Nephron progenitor cell (in vitro differentiated cells): ENCODE measurements at places on chromosomes 3 and 15.

GRCh38 chr3:136151219-136151618, 44.9 kb downstream of the MSL2 start:
- H3K4me3 ChIP-seq = no peak overlapping the region
- peaks cover 5% of the 10 kb centered on the region for H3K4me1 ChIP-seq
- DNase-seq = no peak
- peak overlapping the region; percentile 66 for H3K27ac ChIP-seq

DNA sequence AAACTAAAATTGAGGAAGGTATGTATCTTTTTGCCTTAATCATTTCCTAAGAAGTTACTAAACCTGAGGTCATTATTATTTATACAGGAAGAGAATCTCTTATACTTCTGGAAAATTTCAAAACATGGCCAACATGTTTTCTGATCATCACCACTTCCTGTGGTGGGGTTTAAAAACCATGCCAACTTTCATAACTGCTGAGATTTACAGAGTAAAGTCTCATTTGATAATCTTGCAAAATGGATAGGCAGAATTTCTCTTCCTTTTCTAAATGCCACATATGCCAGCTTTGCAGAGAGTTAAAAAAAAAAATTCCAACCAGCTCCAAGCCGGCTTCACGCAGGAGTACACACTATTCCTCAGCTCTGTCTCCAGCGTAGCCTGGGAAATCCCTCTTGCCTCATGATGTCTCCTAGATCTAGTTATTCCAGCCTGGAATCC, 124.3 kb upstream of the SPRED1 start:
- H3K27me3 ChIP-seq = no peaks in the 10 kb centered on the region
- no peak overlapping the region for H3K4me3 ChIP-seq
- DNase-seq = no peak

- H3K36me3 ChIP-seq = no peaks in the 10 kb centered on the region
- DNase-seq = no peak
- no peaks in the 10 kb centered on the region for H3K27me3 ChIP-seq
- no peak overlapping the region for H3K4me3 ChIP-seq
Measured at GRCh38 chr15:62932436-62932835, 110.1 kb upstream of the TPM1 start.

DNA sequence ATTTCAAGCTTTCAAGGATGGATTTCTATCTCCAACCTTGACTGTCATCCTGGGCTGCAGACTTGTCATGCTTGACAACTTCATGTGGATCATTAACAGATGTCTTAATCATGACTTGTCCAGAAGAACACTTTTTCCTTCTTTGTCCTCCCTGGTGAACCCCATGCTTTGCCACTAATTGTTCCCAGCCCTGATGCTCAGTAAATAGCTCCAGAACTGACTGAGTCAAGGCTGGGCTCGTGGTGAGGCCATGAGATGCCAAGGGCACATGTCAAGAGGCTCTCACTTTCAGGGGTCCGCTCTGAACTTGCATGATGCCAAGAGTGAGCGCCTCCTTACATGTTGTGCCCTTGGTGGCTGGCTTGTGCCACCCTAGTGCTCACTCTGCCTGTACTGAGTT, 48.9 kb upstream of the KY start:
- DNase-seq = no peak
- H3K27me3 ChIP-seq = peaks cover 26% of the 10 kb centered on the region
- no peak overlapping the region for H3K4me3 ChIP-seq
- no peaks in the 10 kb centered on the region for H3K4me1 ChIP-seq
- H3K27ac ChIP-seq = no peak overlapping the region
- no peaks in the 10 kb centered on the region for H3K36me3 ChIP-seq

DNA sequence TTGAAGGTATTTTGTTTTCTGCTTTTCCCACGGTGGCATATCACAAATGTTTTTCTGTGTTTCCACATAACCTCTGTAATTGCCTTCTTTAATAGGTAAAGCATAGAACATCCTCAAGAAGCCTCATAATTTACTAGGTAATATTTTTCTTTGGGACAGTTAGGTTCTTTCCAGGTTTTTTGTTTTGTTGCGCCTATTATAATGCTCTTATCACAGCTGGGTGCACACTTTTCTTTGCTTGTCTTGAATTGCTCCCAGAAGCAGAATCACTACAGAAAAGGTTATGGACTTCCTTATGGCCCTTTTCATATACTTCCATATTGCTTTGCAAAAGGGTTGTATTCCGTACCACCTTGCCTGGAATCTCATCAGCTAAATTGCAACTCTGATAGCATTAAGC, 213.5 kb downstream of the RYR3 start:
- H3K36me3 ChIP-seq = no peaks in the 10 kb centered on the region
- H3K4me3 ChIP-seq = no peak overlapping the region
- H3K4me1 ChIP-seq = peaks cover 9% of the 10 kb centered on the region
- H3K27ac ChIP-seq = no peak overlapping the region
- no peak for DNase-seq
- no peaks in the 10 kb centered on the region for H3K27me3 ChIP-seq

GRCh38 chr3:169242708-169243513, 420.6 kb downstream of the MECOM start:
- no peak for DNase-seq
- no peaks in the 10 kb centered on the region for H3K36me3 ChIP-seq
- H3K27ac ChIP-seq = peak overlapping the region; percentile 86

DNA sequence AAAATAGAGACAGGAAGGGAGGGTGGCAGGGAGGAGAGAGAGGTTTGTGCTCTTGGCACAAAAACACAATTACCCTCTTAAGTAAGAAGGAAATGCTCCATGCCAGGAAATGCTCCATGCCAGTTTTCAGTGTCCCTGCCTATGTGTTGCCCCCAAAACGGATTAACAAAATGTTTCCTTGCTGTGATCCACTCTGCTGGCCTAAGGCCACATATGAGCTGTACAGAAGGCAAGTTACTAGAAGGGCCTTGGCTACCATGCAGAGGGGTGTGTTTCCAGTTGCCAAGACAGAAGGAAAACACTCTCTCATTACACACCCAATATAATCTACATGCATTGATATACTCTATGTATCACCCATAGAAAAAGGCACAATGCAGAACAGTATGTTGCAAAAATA, 98.2 kb upstream of the PTPRG start:
- peaks cover 12% of the 10 kb centered on the region for H3K27me3 ChIP-seq
- H3K4me3 ChIP-seq = no peak overlapping the region
- H3K27ac ChIP-seq = no peak overlapping the region
- no peak for DNase-seq
- peaks cover 6% of the 10 kb centered on the region for H3K4me1 ChIP-seq
- H3K36me3 ChIP-seq = no peaks in the 10 kb centered on the region

DNA sequence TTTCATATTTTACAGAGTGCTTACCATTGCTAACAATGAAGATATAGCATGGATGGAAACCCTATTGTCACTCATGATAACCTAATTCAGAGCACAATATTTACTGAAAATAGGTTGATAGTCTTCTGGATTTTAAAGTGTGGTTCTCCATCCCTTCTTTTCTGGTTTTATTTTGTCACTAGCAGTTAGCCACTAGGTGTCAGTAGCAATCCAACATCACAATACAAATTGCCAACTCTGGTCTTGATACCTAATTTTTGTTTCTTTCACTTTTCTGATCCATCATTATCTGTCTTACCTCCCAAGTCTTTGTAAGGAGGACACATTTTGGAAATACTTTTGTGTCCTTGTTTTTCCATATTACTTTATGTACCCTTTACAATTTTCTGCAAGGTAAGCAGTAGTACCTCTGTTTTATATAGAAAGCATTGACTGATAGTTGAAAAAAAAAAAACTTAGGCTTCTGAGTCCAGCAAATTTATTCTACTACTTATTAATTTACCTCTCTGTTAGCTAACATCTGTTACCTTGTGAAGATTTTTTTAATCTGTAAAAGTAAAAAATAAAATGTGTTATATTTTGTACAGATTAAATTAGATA, 28.3 kb upstream of the CRYBG3 start:
- no peak overlapping the region for H3K27ac ChIP-seq
- no peaks in the 10 kb centered on the region for H3K4me1 ChIP-seq
- no peaks in the 10 kb centered on the region for H3K27me3 ChIP-seq
- DNase-seq = no peak
- H3K4me3 ChIP-seq = no peak overlapping the region

DNA sequence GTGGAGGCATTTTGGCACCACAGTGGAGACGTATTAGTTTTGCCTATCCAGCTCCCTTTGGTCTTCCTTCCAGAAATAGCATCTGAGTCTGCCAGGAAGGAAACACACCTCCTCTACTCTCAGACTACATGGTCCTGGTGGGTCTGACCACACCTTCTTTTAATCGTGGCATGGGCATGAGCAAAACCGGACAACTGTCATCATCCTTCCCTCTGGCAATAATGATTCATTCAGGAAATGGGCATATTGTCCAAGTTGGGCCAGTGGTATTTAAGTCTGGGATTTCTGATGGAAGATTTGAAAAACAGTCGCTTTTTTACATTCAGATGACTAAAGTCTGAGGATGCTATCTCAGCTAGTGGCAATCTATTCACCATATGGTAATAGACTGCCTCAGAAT, 601.0 kb upstream of the ADAMTS9 start:
- H3K4me1 ChIP-seq = no peaks in the 10 kb centered on the region
- no peak for DNase-seq
- no peaks in the 10 kb centered on the region for H3K36me3 ChIP-seq
- H3K27me3 ChIP-seq = peaks cover 3% of the 10 kb centered on the region
- H3K27ac ChIP-seq = no peak overlapping the region
- H3K4me3 ChIP-seq = no peak overlapping the region

- H3K27me3 ChIP-seq = peaks cover 97% of the 10 kb centered on the region
- peak; percentile 47 for DNase-seq
- H3K27ac ChIP-seq = no peak overlapping the region
- H3K4me1 ChIP-seq = peaks cover 55% of the 10 kb centered on the region
- no peaks in the 10 kb centered on the region for H3K36me3 ChIP-seq
Measured at GRCh38 chr15:76341366-76342057, 4.9 kb downstream of the ISL2 start.

- no peak overlapping the region for H3K27ac ChIP-seq
- no peak for DNase-seq
- no peak overlapping the region for H3K4me3 ChIP-seq
- H3K36me3 ChIP-seq = no peaks in the 10 kb centered on the region
Measured at GRCh38 chr3:2415083-2415482, 316.4 kb downstream of the CNTN4 start.

DNA sequence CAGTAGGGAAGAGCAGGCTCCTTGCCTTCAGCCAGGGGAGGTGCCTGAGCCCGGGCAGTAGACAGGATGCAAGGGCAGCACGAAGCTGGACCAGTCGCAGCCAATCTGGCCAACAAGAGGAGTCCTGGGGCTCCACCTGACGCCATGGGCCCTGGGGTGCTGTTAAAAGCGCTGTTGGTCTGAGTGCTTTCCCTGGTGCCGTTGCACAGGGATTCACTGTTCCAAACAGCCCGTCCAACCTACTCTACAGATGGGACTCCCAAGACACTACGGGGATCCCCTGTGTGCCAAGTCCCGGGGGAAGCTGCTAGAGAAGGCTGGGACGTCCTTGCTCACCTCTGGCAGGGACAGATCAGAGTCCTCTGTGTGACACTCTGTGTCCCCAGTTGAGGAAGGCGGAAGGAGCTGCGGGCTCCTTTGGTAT, 632 bp downstream of the CTSH start:
- H3K4me3 ChIP-seq = peak overlapping the region; percentile 85
- H3K4me1 ChIP-seq = peaks cover 6% of the 10 kb centered on the region

GRCh38 chr3:142866841-142867631, 21.8 kb downstream of the PCOLCE2 start:
- no peaks in the 10 kb centered on the region for H3K27me3 ChIP-seq
- H3K4me3 ChIP-seq = no peak overlapping the region
- no peak for DNase-seq
- H3K4me1 ChIP-seq = peaks cover 16% of the 10 kb centered on the region
- peaks cover 4% of the 10 kb centered on the region for H3K36me3 ChIP-seq

DNA sequence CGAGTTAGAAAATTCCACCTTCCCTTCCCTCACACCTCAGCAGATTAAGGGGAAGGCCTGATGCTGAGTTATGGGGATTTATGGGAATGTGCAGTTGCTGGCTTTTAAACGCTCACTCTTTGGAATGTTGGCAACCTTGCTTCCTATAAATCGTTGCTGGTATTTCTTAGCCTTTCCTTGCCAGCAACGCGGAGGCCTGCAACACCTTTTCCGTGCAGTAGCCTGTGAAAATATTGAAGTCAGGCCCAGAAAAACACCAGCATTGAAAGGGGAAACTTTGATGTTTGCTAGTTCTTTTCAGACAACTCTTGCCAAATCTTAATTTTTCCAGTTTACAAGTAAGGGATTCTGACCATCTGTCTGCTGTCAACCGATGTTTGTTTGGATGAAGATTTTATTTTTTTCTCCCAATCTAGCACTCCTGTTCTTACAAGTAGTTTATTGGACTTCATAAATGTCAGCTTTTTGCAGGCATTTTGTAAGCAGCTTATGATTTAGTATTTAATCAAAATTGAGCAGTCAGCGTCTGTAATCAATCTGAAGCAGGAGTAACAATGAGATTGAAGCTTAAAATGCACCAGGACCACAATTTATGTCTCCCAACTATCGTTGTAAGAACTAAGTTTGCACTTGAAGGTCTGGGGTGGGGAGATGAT, 251.0 kb downstream of the RPLP1 start:
- H3K27ac ChIP-seq = no peak overlapping the region
- H3K4me3 ChIP-seq = no peak overlapping the region
- H3K4me1 ChIP-seq = peaks cover 21% of the 10 kb centered on the region

DNA sequence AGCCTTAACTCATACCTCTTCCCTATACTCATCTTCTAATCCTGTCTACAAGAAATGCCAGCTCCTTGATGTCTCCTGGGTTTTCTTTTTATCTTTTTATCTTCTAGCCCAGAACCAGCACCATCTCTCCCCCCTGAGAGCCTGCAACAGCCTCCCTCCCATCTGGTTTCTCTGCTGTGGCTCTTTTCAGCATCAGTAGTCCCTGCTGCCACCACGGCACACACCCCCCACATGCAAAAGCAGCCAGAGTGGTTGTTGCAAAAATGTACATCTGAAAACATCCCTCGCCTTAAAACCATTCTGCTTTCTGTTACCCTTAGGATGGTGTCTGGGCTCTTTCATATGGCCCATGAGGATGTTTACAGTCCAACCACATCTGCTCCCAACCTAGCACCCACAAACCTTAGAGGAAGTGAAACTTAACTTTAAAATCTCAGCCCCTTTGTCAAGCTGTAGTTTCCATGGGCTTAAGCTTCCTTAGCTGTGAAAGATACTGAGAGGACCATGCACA, 775 bp downstream of the TTC21A start:
- H3K36me3 ChIP-seq = peaks cover 4% of the 10 kb centered on the region
- peak overlapping the region; percentile 94 for H3K4me3 ChIP-seq
- no peak overlapping the region for H3K27ac ChIP-seq
- DNase-seq = no peak

DNA sequence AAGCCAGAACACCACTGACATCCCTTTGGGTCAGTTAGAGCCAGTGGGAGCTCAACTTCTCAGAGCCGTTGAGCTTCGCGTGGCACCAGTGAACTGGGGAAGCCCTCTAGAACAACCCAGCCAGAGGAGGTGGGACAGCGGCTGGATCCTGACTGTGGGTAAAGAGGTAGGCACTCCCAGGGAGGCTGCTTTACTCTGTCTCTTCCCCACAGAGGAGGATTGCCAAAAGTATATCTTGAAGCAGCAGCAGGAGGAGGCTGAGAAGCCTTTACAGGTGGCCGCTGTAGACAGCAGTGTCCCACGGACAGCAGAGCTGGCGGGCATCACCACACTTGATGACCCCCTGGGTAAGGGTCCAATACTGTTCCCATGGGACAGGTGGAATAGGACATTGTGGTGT, 1.2 kb downstream of the MYD88 start:
- peaks cover 14% of the 10 kb centered on the region for H3K36me3 ChIP-seq
- peak overlapping the region; percentile 90 for H3K4me3 ChIP-seq
- H3K4me1 ChIP-seq = peaks cover 41% of the 10 kb centered on the region
- DNase-seq = no peak
- H3K27me3 ChIP-seq = peaks cover 17% of the 10 kb centered on the region
